ENCODE measurements at places on chromosomes 1 and 21.

GRCh38 chr1:111647736-111648135 is 28.1 kb downstream of the RAP1A start:
- no peak for DNase-seq

- no peak for DNase-seq
Measured at GRCh38 chr1:159872891-159873290, 10.4 kb upstream of the VSIG8 start.

DNA sequence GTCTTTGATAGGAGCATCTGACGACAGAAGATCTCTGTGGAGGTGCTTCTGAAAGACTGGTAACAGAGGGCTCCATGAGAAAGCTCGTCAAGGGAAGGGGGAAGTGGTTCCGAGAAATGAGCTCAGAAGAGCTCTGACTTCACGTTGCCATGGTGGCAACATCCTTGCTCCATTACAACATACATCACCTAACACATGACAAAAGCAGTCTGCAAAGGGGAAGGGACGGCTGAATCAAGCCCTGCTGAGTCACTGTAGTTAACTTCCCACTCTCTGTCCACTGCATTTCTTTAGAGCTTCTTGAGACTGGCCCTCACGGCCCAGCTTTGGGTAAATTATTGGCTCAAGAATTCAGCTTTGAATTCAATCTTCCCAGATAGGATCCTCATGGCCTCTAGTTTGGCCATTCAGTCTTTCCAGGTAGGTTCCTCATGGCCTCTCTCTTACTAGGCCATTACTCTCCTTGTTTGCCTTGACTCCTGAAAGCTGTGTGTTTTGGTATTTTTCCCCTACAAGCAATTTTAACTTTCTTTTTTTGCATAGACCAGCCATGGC is 88.0 kb upstream of the ZNF648 start:
- peak; percentile 65 for DNase-seq

DNA sequence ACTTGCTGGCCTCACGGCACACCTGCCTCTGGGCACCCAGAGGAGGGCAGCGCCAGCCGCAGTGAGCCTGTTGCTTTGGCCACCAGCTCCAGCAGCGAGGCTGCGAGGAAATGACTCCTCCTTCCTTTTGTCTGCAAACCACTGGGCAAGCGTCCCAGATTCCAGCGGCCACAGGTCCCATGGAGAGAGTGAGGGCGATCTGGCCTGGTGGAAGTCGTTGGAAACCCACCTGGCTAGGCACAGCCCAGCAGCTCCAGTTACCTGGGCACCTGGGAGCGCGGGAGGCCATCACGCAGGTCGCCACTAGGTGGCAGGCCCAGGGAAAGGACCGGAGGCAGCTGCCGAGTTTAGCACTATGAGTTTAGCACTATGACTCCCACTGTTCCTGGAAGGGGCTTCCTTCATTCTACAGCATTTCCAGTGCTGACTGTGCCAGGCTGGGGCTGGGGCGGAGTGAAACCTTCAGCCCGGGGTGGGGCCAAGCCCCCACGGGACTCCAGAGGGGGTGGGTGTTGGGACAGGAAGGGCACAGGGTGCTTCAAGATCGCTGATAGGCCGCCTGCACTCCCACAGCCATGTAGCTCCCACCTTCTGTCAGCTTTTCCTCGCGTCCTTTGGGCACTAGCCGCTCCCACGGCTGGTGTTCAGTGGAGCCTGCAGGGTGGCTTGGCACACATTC is 1.1 kb upstream of the ESPN start:
- no peak for DNase-seq

- peak; percentile 12 for DNase-seq
Measured at GRCh38 chr1:50605186-50605875, 182.1 kb upstream of the DMRTA2 start.

DNA sequence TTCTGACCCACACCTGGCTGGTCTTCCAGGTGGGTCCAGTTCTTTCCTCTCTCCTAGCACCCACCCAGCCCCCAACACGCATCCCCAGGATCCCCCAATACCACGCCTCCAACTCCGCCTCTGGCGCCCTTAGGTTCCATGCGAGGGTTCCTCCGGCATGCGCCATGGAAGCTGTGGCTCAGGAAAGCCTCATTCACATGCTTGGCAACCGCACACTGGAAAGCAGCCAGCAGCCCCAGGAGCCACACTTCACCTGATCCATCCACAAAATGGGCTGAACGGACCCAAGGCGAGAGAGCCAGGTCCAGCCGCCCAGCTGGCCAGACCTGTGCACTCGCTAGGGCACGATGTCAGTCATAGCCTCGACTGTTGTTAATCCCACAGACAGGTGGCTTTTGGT is 161.2 kb downstream of the PSMG1 start:
- DNase-seq: no peak

GRCh38 chr1:4768553-4768952 is 114.1 kb downstream of the AJAP1 start:
- no peak for DNase-seq

DNA sequence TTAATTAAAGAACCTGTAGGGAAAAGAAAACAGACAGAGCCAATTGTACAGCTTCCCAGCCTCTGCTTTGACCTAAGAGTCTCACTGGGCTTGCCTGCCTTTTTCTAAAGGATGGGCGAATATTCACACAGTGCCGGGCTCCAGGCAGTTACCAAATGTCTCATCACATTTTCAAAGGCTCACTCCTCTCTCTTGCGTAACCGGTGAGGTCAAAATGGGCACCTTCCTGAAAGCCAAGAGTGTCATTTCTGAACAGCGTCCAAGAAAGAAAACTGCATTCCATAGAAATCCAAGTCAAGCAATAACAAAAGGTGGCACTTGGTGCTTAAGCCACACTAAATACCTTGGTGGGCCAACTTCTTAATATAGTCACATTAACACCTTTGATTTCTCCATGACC is 710 bp upstream of the PALMD start:
- peak; percentile 67 for DNase-seq

DNA sequence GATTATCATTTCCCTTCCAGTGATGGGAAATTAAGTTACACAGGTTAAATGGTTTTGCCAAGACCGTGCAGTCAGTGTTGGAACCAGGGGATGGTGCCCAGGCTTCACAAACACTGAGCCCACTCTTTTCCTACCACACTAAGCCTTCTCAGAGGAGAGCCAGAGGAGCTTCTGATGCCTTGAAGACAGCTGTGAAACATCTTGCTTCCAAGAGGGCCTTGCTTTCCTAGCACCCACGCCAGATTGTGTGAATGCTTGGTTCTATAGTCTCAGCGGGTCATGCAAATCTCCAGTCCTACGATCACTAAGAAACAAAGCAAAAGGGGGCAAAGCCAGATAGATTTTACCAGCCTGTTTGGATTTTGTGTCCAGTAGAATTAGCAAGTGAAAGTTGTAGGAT is 187.5 kb downstream of the DHRS3 start:
- no peak for DNase-seq

DNA sequence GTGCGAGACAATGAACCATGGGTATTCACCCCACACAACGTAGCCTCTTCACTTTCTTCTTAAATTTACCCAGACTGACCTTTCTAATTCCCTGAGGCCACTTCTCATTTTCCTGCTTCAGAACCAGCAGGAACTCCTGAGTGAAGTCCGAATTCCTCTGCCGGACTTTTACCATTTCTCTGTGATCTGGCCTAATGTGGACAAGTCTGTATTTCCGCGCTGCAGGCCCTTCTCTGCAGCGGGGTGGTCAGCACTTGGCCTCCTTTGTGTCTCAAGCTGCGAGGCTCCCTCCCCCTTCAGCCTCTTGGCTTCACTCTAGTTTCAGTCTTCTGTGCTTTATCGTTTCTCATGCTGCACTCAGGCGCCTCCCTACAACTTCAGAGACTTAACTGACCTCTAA is 9.4 kb upstream of the CTBS start:
- no peak for DNase-seq

GRCh38 chr1:243255791-243256512 is at the start of gene SDCCAG8:
SDCCAG8 (plus strand) TSS chr1:243256041; CDS start chr1:243256174, 133 bp downstream.
- DNase-seq: peak; percentile 97
